Neural crest cell (in vitro differentiated cells): ENCODE measurements at places on chromosomes 13 and 19. TPM values are rescaled to one million over a fixed set of nuclear protein-coding genes. Genes with fewer than 3 reads are reported as not detected.

Gene IL27RA
- 4.8 and 5.0 TPM in 2 replicates for total RNA-seq

Gene PSG4
- not detected in 2 replicates for total RNA-seq

Gene C1QTNF9B
- total RNA-seq = not detected in 2 replicates

Gene SYNGR4
- total RNA-seq = not detected in 2 replicates

Gene TEKTIP1
- 1.1 and 2.0 TPM in 2 replicates for total RNA-seq

DNA sequence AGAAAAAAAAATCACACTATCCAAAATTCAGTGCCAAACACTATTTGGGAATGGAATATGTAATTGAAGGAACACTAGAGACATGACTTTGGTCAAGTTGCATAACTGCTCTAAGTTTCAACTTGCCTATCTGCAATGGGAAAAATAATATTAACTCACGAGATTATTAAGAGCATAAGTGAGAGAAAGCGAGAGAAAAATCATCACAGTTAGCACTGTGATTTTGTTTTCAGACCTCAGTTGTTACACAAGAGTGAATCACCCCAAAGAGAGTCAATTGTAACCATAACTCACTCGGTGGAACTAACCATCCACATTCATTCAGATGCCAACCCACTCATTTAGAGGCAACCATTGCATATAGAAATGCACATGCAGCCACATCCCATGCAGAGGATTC, 147.1 kb downstream of the NHLRC3 start:
- DNase-seq = no peak

DNA sequence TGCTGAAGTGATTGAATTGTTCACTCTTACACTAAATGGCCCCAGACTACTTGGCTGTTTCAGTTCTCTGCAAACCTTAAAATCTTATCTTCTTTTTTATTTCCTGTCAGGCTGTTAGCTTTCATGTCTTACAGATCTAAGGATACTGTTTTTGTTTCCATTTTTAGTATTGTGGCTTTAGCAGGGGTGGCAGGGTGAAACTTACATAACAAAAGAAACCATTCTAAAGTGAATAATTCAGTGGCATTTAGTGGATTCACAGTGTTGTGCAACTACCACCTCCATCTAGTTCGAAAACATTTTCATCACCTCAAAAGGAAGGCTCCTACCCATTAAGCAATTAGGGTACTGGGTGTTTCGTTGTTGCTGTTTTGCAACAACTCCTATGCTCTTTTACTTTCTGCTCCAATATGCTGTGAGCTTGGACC, 19.8 kb downstream of the TMEM272 start:
- DNase-seq = no peak

DNA sequence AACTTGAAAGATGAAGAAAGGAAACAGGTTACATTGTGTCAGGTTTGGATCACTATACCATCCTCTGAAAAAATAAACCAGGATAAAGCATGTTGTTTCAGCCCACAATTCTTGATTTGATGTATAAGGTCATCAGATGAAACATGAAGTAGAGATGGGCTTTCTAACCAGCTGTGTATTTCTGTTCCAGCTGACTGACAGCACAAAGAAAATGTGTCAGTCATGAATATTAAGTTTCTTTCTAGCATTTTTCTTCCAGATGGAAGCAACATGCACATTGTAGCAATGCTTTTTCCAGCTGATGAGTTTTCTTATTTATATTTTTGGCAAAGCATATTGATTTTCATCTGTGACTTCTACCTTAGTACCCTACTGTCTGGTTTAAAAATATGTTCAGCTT, 199.6 kb downstream of the OXGR1 start:
- DNase-seq = no peak

- no peak for DNase-seq
Observed at GRCh38 chr13:97280478-97280877, 58.3 kb downstream of the MBNL2 start.

DNA sequence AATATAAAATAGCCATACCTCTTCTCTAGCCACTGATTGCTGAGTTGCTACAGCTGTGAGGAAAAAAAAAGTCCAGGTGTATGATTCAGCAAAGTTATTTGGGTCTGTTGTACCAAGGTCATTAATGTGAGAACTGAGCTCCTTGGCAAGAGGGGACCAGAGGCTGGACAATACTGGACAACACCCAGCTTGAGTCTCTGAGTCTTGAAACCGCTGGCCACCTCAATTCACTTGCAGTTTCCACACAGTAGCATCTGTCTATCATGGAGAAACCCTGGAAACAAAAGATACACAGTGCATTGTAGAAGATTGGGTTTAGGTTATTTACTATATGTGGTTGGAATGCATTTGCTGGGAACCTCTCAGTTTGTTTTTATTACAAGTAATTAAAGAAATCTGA, 60.4 kb downstream of the WDFY2 start:
- DNase-seq = no peak

DNA sequence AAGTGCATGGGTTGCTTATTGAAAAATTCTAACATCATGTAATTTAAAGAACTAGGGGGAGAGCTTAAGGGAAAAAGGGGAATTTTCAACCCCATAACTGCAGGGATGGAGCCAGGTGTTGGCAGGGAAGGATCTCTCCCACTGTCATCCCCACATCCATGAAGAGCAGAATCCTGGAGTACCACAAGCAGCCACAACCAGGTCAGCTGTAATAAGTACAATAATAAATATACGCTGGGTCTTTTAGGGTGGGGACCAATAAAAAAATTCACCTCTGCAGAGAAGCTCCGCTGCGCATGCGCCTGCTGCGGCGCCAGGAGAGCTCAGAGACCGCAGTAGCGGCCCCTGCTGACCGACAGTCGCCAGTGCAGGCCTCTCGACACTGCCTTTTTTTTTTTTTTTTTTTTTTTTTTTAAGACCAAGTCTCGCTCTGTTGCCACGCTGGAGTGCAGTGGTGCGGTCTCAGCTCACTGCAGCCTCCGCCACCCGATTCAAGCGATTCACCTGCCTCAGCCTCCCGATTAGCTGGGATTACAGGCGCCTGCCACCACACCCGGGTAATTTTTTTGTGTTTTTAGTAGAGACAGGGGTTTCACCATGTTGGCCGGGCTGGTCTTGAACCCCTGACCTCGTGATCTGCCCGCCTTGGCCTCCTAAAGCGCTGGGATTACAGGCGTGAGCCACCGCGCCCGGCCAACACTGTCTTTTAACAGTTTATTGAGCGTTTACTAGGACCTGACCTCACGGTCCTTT, 2.5 kb upstream of the EEF2 start:
- peak; percentile 88 for DNase-seq

GRCh38 chr13:50236898-50237318, 221.7 kb downstream of the KCNRG start:
- no peak for DNase-seq
